ENCODE measurements at places on chromosomes 12 and 14.
A peak's percentile ranks its signal among the peaks of the same experiment; 100 is the strongest.

DNA sequence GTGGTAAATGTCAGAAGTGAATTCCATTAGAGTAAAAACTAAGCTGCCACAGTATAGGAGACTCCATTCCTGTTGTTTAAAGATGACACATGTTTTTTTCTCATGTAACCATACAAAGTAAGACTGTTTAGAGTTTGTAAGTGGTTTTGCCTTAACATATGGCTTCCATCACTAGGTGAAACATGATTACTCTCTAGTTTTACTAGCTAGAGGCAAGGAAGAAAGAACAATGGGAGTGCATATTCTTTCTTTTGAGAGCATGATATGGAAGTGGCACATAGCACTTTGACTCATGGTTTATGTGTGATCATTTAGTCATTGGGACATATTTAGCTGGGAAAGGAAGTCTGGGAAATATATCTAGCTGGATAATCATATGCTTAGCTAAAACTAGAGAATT, 7.7 kb downstream of the ATF7IP start:
- DNase-seq, result no peak

DNA sequence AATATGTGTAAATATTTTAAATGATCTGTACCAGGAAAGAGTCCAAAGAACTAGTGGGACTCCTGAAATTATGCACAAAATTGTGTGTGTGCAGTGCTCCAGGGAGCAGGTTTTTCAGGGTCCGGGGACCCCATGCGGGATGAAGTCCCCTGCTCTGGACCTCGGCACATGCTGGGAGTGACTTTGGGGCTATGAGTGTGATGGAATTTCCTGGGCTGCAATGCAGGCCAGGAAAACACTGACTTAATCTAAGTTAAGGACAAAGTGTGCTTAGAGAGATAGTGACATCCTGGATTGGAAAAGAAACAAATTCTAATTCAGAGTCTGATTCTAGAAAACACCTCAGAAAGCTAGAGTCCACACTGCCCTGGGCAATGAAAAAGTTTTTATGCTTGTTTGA, 6.2 kb upstream of the MYH6 start:
- DNase-seq, result no peak

DNA sequence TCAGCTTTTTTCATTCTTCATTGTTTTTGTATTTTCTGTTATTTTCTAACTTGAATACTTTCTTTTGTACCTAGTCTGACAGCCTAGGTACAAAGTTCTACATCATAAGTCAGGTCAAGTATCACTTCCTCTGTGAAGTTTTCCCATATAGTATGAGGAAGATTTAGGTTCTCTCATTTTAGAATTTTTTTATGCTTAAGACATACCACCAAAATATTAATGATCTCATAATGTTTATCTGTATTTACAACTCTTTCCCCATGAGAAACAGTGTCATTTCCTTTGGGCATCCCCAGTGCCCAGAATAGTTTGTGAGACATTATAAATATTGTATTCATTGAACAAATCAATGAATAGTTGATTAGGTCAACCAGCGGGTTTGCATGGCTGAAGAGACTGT, 3.1 kb upstream of the ATF7IP start:
- no peak for DNase-seq

- no peak for DNase-seq
Observed at GRCh38 chr14:36344211-36344610, 23.8 kb upstream of the MBIP start.

DNA sequence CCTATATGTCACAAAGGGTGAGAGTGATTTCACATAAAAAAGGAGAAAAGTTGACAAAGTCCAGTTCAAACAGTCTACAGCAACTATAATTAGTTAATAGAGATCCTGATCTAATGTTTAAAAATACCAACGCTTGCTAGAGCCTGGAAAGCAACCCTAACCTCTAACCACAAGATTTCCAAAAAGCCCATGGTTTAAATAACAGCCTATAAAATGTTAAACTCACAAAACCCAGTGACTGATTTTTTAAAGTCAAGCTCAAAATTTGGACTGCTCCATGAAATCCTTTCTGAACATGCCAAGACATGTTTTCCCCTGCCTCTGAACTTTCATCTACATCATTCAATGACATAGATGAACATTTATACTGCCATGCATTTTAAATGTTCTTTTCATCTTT, 81.6 kb downstream of the PLEKHG7 start:
- peak; percentile 37 for DNase-seq

DNA sequence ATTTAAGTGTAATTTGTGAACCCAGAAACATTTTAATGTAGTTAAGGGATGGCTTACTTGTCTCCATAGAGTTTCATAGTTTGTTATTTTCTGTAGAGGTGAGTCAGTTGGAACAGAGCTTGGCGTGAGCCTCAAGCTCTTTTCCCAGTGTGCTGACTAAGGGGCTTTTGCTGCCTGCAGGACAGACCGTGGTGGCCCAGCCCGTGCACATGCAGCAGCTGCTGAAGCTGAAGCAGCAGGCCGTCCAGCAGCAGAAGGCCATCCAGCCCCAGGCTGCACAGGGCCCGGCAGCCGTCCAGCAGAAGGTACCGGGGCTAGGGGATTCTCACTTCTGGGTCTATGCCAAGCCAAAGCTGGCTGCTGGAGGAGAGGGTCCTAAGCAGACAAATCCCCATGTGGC, 76.9 kb downstream of the DDX51 start:
- no peak for DNase-seq

- DNase-seq, result no peak
Observed at GRCh38 chr14:49997991-49998390, 105.1 kb downstream of the ARF6 start.

- DNase-seq, result no peak
Observed at GRCh38 chr12:49111206-49111605, 559 bp upstream of the LMBR1L start.

- no peak for DNase-seq
Observed at GRCh38 chr12:40325349-40325960, 100.7 kb downstream of the LRRK2 start.

DNA sequence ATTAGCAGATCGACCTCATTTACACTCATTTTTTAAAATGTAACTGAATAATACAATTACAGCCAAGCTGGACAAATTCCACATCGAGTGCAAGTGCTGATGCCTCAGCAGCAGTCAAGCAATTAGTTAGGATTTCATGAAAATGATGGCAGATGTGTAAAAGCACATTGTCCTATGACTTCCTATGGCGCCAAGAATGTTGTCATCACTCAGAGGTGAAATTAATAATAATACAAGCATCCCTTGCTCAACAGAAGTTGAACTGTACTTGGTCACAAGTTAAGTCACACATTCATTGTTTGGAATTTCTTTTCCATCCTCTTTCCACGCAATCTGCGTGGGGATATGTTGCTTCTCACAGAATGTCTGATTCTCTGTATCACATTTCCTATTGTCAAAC, 117.3 kb downstream of the GTF2A1 start:
- no peak for DNase-seq

DNA sequence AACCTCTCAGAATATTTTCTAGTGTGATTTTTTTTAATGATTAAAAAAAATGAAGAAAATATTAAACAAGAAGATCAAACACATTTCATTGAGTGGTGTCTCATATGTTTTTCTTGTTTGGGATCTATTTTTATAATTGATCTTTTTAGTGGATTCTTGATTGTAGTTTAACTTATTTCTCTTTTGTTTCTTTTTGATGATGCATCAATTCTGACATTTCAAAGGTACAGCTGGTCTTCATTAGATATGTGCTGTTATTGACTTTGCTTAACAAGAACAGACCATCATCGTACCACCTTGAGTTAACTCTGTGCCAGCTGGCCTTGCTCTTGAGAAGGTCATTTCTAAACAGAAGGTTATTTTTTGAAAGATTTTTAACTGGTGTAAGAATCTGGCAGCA, 45.8 kb upstream of the FGD4 start:
- no peak for DNase-seq

DNA sequence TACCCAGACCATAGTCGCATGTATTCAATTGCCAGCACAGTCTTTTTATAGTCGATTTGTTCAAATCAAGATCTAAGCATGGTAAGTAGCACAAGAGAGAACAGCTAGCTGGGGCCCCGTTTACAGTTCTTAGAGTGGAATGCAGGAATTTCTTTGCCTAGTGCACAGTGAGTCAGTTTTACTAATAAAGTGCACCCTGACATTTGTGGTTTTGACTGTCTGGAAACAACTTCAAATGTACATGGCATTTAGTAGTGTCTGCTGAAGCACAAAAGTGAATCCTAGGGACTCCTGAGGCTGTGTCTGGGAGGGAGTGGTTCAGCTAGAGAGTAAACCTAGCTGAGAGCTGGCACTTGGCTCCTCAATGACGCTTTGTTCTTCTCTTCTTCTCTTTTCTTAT, 64.9 kb downstream of the TMX1 start:
- peak; percentile 84 for DNase-seq

DNA sequence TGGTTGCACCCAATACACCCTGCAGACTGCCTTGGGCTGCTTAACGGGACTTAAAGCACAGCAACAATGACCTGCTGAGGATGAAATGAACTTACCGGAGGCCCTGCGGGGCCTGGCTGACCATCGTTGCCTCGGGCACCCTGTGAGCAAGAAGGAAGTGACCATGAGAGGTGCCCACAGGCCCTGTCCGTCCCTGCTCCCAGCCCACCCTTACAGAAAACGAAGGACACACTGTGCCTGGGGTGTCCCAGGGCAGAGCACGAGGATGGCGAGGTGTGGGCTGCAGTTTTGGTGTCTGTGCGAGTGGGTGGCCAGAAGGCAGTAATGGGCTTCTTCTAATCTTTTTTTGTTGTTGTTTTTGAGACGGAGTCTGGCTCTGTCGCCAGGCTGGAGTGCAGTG, 14.6 kb downstream of the COL2A1 start:
- no peak for DNase-seq

DNA sequence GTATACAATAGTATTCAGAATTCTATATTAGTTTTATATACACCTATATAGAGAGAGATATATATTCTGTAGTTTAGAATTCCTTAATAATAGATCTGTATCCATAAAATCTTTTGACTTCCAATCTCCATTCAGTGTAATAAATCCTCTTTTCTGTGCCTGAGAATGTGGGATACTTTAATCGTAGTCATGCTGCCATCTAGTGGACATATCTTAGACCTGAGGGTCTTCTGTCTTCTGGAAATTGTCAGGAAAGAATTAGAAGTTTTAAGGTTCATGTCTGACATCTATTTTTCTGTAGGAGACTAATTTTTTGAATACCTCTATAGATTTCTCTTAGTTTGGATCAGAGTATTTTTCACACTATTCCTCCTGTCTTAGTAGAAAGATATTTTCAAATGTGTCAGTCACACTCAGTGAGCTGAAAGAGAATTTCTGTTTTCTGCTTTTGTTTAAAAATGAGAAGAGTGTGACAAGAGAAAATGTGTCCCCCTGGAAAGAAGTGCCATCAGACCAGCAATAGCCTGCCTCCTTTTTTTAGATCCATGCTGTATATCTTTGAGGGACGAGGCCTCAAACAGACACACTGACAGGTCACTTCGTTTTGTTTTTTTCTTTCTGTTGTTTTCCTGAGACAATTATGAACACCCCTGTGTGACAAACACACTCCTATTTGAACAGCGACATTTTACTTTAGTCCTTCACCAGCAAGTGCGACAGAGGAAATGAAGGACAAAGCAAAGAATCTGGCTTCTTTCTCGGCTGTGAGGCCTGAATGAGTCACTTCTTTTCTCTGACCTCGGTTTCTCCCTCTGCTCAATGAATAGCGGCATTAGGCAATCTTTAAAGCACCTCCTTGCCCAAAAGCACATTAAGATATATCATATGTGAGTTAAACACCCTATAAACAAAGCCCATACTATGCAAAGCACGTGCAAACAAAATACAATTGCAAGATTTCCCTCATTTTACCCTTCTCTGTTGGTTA, 96.3 kb downstream of the GALC start:
- no peak for DNase-seq

DNA sequence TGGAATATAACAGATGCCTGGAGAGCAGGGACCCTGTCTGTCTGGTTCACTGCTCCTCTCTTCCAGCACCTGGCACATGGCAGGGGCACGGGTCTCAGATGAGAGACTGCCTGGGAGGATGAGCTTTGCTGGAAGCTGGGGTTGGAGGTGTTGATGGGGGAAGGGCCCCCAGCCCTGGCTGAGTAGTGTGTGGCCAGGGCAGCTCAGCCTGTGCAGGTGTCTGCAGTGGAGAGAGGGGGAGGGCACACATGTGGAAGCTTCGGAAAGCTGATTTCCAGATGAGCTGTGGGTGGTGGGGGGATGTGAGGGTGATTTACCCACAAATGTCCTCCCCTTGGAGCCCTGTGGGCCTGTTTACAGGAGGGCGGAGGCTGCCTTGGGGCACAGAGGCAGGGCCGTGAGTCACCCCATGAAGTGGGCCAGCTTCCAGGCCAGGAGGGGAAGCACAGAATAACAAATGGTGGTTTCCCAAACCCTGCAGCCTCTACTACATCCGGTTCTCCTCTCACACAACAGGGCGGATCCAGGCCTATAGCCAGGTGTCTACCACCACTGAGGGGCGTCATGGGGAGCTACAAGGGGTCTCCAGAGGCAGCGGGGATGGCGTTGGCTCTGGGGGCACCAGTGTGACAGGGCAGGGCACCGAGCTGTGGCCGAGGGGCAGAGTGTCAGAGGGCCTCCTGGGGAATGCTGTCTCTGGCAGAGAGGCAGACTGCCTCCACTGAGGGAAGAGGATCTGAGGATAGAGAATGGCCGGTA, 11.0 kb downstream of the KRT7 start:
- DNase-seq, result peak; percentile 90

- no peak for DNase-seq
Observed at GRCh38 chr12:57741844-57742738, 2.7 kb upstream of the TSPAN31 start.

DNA sequence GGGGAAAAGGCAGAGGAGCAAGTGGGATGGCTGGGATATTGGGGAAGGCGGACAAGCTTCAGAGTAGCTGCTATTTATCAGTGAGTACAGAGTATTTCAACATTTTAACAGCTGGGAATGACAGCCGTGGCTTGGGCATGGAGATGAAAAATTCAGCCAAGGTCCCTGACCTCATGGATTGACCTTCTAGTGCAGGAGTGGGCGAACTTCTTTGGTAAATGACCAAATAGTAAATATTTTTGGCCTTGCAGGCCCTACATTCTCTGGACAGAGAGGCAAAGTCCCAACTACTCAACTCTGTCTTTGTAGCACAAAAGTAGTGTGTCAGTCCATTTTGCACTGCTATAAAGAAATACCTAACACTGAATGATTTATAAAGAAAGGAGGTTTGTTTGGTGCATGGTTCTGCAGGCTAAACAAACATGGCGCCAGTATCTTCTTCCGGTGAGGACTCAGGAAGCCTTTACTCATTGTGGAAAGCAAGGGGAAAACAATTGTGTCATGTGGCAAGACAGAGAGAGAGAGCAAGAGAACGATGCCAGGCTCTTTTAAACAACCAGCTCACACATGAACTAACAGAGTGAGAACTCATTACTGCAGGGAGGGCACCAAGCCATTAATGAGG, 33.6 kb downstream of the TMEM233 start:
- DNase-seq, result no peak

- no peak for DNase-seq
Observed at GRCh38 chr12:106227641-106228319, 20.0 kb downstream of the CKAP4 start.

DNA sequence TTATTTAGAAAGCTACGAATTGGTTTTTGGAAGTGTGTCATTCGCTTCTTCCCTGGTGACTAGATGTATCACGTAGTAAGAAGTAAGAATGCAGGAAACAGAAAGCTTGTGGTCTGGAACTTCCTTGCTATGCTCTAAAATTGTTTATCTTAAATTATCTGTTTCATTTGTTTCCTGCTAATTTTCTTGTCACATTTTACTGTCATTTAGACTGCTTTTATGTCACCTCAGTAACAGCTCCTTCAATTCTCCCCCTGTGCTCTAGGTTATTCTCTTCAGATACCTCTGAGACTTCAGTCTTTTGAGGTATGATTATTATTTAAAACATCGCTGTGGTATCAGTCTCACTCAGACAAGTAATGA, 699 bp upstream of the CD69 start:
- DNase-seq, result no peak

GRCh38 chr12:56080556-56081138, 682 bp downstream of the ERBB3 start:
- no peak for DNase-seq

Measured in GM04504 (cell line).